RKO (cell line): ENCODE measurements at places on chromosomes 7 and 10.

DNA sequence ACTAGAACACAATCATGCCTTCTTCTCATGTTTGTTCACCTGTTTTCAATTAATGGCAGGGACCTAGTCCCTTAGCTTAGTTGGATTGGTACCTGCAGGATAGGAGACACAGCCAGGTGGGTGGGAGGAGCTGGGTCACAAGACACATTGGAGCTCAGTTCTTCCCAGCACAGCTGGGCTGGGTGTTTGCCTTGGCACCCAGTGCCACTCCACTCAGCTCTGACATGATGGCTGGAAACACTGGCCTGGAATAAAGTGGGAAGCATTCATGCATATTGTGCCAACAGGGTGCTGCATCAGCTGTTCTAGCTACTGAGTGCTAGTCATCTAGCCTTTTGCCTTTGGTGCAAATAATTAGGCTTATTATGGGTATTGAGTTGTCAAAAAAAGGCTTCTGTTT, 226.1 kb downstream of the PTEN start:
- no peak for DNase-seq

DNA sequence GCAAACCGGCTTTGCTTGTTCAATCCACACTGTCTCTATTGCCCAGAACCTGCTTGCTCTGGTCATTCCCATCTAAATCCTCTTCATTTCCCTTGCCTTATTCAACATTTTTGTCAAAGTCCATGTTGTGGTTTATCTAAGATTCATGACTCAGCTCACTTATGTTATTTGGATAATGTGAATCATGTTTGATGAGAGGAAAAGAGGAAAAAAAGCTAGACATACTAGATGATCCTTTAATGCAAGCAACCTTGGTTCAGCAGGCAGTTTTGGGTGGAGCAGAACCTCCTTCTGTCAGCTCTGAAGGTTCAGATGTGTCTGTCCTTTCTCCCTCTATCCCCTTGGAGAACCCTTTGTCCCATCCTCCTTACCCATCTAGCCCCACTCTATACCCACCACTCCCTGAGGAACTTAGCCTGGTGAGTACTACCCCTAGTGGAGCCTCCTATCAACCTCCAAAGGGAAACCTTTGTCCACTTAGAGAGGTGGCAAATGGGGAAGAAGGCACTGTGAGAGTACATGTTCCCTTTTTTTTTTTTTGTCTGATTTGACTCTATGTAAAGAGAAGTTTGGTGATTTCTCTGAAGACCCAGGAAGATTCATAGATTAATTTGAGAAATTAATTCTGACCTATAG, 2.1 kb upstream of the SAMD9L start:
- peak; percentile 28 for DNase-seq

- DNase-seq = no peak
Measured at GRCh38 chr10:34002896-34003295, 668.4 kb upstream of the NRP1 start.

- no peak for DNase-seq
Measured at GRCh38 chr10:76211691-76212090, 780.3 kb downstream of the LRMDA start.

DNA sequence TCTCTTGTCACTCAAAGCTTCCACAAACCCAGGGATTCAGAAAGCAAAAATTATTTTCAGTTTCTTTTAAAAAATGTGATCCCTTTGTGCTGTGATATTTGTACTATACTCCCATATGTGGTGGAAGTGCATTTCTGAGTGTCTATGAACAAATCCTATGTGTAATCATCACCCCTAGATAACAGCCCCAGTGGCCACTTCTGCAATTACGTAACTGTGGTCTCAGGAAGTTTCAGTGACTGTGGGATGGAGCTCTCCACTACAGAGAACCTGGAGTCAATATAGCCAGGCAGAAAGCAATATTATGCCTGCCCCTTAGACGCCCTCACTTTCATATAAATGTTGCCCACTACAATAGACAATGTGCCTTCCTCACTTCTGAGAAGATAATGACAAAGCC, 1101.7 kb upstream of the GHITM start:
- no peak for DNase-seq
